ENCODE measurements at places on chromosomes 11 and 22. TPM values are rescaled to one million over a fixed set of nuclear protein-coding genes. Genes with fewer than 3 reads are reported as not detected.

DNA sequence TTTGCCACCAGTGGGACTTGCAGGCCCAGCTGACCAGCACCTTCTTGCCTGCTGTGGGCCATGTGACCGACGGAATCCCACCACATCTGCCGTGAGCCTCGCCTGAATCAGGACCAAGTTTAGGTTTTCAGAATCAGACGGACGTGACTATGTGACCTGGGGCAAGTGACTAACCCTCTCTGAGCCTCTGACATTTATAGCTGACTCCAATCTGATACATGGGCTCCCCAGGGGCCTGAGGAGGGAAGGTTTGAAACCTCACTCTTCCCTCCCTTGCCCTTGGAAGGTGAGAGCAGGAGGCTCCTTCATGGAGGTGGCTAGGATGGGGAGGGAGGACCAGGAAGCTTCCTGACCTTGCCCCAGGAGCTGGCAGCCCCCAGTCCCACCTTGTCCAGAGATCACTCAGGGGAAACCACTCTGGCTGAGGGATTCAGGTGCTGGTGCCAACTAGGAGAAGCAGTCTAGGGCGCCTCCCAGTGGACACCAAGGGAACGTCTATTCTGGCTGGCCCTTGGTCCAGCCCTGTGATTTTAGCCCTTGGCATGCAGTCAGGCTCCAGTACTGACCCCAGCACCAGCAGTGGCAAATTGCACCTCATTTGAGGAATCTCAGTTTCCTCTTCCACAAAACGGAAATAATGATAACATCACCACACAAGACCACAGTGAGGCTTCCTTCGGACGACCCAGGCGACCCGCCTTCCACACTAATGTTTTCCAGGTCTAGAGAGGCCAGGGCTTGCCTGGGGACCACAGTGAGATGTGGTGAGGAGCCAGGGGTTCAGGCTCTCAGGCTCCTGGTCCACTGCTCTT lies 47.2 kb upstream of the SYT7 start:
- H3K4me3 ChIP-seq: no peak overlapping the region
- H3K4me1 ChIP-seq: peaks cover 30% of the 10 kb centered on the region
- no peaks in the 10 kb centered on the region for H3K36me3 ChIP-seq
- DNase-seq: peak; percentile 89
- peak overlapping the region; percentile 96 for H3K27ac ChIP-seq

- H3K27me3 ChIP-seq: no peaks in the 10 kb centered on the region
- no peak overlapping the region for H3K4me3 ChIP-seq
- no peaks in the 10 kb centered on the region for H3K36me3 ChIP-seq
- H3K4me1 ChIP-seq: no peaks in the 10 kb centered on the region
- no peak for DNase-seq
Observed at GRCh38 chr11:66689661-66690590, 12.2 kb upstream of the RBM4B start.

- H3K4me1 ChIP-seq: no peaks in the 10 kb centered on the region
- peak overlapping the region; percentile 24 for H3K27ac ChIP-seq
- no peak overlapping the region for H3K4me3 ChIP-seq
- H3K36me3 ChIP-seq: no peaks in the 10 kb centered on the region
- no peaks in the 10 kb centered on the region for H3K27me3 ChIP-seq
Observed at GRCh38 chr11:72189455-72190250, 2.3 kb upstream of the FOLR1 start.

FGF4 gene
- not detected for total RNA-seq

DNA sequence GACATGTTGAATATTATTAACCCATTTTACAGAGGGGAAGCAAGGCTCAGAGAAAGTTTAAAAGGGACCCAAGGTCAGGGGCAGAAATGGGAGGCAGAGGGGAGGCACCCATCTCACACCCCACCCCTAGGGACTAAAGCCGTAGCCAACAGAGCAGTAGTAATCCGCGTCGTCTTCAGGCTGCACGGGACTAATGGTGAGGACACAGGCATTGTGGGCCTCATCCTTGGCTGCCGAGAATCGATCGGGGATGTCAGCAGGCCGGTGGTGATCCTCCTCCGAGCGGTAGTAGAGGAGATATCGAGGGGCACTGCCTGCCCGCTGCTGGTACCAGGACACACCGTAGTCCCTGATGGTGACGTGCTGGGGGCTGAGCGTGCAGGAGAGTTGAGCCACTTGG lies 1.5 kb downstream of the VPREB3 start:
- no peaks in the 10 kb centered on the region for H3K27me3 ChIP-seq
- DNase-seq: no peak
- no peak overlapping the region for H3K27ac ChIP-seq

DNA sequence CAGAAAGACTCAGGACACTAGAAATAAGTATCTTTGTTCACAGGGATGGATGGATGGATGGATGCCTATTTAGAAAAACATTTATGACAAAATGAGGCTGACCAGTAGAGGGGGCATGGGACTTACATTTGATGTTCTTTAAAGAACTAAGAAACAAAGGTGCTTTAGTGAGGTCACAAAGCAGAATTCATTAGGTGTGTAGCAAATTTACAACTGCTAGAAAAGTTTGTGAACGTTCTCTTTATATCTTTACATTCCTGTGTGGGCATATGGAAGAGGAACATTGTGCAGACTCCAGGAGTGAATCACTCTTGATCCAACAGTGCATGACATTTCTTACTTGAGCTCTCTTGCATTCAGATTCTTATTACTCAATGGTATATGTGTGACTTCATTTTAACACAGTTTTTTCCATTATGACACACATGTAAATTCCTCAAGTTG lies 15.8 kb upstream of the SIK2 start:
- DNase-seq: peak; percentile 72
- H3K4me1 ChIP-seq: no peaks in the 10 kb centered on the region
- no peak overlapping the region for H3K4me3 ChIP-seq
- H3K27ac ChIP-seq: no peak overlapping the region
- no peaks in the 10 kb centered on the region for H3K27me3 ChIP-seq

DNA sequence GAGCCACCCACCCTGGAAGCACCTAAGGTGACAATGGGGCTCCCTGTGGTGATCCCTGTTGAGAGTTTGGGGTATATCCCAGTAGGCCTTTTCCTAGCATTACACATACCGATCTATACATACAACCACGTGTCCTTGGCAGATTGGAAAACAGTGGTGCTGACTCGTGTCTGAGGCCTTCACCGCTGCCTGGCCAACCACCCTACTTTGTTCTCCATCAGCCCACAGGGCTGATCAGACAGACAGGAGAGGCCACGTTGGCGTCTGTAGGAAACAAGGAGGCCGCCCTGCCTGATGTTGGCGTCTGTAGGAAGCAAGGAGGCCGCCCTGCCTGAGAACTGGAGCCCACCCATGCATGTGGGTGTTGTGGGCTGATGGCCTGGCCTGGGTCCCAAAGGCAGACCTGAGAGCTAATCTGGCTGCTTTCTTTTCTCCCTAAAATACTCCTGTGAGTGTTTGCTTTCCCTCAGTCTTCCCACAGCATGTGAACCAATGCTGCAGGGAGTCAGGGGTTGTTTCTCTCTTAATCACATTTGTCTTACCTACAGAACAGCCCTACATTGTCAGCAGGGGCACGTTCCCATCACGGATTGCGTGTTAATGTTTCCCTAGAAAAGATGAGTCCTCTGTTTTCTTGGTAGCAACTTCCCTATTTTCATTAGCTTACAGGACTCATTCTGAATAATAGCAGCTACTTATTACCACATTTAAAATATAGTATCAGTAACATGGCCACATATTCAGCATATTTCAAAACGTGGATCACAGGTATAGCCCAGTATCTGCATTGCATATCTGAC lies 57.2 kb downstream of the SBF1 start:
- H3K36me3 ChIP-seq: peaks cover 3% of the 10 kb centered on the region
- no peak overlapping the region for H3K4me3 ChIP-seq
- no peak overlapping the region for H3K27ac ChIP-seq
- H3K27me3 ChIP-seq: no peaks in the 10 kb centered on the region

GRCh38 chr11:44905131-44905866 lies 45.4 kb downstream of the TP53I11 start:
- no peak overlapping the region for H3K27ac ChIP-seq
- DNase-seq: no peak
- no peak overlapping the region for H3K4me3 ChIP-seq
- no peaks in the 10 kb centered on the region for H3K27me3 ChIP-seq
- no peaks in the 10 kb centered on the region for H3K4me1 ChIP-seq

DNA sequence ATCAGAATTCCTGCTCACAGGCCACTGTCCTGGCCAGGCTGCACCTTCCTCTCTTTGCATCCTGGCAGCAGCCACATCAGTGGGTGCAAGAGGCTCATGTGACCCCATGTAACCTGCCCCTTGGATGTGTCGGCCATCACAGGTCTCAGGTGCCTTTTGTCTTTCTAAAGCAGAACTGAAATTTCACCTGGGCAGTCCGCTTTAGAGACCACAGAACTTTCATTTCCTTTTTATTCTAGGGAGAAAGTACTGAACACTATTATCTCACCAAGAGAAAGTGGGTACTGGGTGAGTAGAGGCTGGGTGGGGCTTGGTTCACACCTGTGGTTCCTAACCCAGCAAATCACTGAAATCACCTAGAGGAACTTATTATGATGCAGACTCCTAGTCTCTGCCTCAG lies 51.7 kb upstream of the NUP160 start:
- no peaks in the 10 kb centered on the region for H3K4me1 ChIP-seq
- H3K36me3 ChIP-seq: no peaks in the 10 kb centered on the region
- H3K27ac ChIP-seq: no peak overlapping the region
- no peak for DNase-seq
- H3K27me3 ChIP-seq: no peaks in the 10 kb centered on the region

SMIM38 gene
- total RNA-seq: 0.40 TPM

GRCh38 chr11:79431535-79431934 lies 9.3 kb downstream of the TENM4 start:
- peaks cover 15% of the 10 kb centered on the region for H3K4me1 ChIP-seq
- DNase-seq: no peak
- no peak overlapping the region for H3K4me3 ChIP-seq
- no peak overlapping the region for H3K27ac ChIP-seq
- no peaks in the 10 kb centered on the region for H3K36me3 ChIP-seq
- H3K27me3 ChIP-seq: peaks cover 14% of the 10 kb centered on the region

C22orf31 gene
- not detected for total RNA-seq

PLAAT5 gene
- total RNA-seq: 0.92 TPM

- DNase-seq: no peak
- no peak overlapping the region for H3K27ac ChIP-seq
- no peaks in the 10 kb centered on the region for H3K4me1 ChIP-seq
- H3K27me3 ChIP-seq: no peaks in the 10 kb centered on the region
Observed at GRCh38 chr11:60634126-60634525, 65.3 kb upstream of the MS4A8 start.

GRCh38 chr11:66624450-66624849 lies 8.0 kb downstream of the RBM14 start:
- no peak overlapping the region for H3K27ac ChIP-seq
- DNase-seq: no peak
- H3K36me3 ChIP-seq: no peaks in the 10 kb centered on the region
- no peaks in the 10 kb centered on the region for H3K27me3 ChIP-seq
- no peak overlapping the region for H3K4me3 ChIP-seq
- peaks cover 12% of the 10 kb centered on the region for H3K4me1 ChIP-seq

All from hepatocyte (in vitro differentiated cells).